ENCODE measurements at places on chromosomes 6 and 20.

DNA sequence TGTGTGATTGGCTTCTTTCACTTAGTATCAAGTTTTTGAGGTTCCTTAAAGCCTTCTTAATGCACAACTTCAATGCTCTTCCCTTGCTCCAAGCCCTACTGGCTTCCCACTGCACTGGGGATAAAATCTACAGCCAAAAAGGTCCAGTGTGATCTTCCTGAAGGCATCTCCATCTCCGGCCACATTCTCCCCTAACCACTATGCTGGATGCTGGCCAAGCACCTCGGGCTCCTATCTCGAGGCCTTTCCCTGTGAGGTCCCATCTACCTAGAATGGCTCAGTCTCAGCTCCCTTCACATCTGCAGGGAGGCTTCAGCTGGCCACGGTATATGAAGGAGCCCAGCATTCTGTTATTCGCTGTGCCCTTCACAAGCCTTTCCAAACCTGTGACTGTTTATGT is 48.1 kb downstream of the CNKSR3 start:
- no peak for ATAC-seq

GRCh38 chr6:157393669-157394327 is 12.8 kb downstream of the ZDHHC14 start:
- no peak for ATAC-seq

DNA sequence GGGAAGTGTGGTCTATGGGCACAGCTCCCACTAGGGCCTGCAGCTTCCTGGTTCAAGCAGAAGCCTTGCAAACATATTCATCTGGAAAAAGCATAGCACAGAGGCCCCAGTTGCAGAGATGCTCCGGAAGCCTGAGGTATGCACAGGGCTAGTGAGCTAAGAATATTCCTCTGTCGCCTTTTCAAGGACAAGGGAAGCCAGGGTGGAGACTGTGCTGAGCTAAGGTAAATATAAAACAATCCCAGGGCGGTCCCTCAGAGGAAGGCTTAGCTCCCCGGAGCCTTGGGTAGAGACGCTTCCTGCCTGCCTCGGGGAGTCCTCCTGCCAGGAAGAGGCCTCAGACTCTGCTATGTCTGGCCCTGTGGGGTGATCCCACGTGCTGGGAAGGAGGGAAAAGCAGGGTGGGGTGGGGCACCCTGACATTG is 134.8 kb upstream of the FOXA2 start:
- ATAC-seq, result no peak

DNA sequence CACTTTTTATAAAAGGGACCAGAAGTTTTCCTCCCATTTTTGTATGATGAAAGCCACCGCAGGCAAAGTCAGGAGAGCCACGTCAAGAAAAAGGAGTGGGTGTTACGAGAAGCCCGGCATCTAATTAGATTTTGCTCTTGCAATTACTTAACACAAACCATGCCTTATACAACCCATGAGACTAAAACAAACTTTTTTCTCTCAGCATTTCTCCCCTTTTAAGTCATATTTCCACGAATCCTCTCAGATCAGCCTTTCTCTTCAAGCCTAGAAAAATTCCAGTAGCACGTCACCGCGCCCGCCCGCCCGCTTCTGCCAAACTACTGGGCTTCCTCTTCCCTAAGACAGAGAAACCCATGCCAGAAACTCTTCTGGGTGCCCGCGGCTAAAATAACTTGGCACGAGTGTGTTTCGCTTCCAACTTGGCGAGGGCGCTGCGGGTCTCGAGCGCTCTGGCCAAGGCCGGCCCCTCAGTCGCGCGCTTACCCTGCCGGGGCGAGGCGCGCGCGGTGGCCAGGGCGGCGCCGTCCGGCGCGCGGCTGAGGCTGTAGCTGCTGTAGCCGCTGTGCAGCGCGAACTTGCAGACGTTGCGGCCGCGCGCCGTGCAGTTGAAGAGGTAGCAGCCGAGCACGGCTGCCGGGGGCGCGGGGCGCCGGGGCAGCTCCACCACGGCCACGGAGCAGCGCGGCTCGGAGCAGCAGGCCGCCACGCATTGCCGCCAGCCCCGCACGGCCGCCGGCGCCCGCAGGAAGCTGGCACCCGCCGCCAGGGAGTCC is 1.0 kb downstream of the LRP11 start:
- ATAC-seq, result peak; percentile 39

GRCh38 chr6:84282550-84282949 is 55.1 kb upstream of the CEP162 start:
- ATAC-seq, result no peak

- peak; percentile 61 for ATAC-seq
Observed at GRCh38 chr20:12970372-12970821, 38.4 kb upstream of the SPTLC3 start.

- ATAC-seq, result no peak
Observed at GRCh38 chr20:16917636-16918035, 169.5 kb downstream of the OTOR start.

DNA sequence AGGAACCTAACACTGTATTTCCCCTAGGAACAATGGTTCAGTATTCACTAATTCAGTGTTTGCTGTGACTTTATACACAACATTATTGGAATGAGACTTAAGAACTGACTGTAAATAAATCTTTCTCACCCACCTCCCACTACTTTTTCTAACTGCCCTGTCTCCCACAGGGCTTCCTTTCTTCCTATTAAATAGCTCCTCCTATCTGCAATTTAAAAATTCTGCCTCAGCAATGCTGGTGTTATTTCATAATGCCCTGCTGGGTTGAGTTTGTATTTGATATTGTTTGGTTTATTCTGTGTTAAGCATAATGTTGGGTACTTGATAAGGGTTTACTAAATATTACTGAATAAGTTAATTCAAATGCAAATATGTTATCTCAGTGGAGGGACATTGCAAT is 573.1 kb upstream of the RNF217 start:
- no peak for ATAC-seq

- no peak for ATAC-seq
Observed at GRCh38 chr20:3784216-3784853, 2.2 kb downstream of the CENPB start.

GRCh38 chr6:33634946-33635345 is 13.8 kb downstream of the ITPR3 start:
- peak; percentile 78 for ATAC-seq

DNA sequence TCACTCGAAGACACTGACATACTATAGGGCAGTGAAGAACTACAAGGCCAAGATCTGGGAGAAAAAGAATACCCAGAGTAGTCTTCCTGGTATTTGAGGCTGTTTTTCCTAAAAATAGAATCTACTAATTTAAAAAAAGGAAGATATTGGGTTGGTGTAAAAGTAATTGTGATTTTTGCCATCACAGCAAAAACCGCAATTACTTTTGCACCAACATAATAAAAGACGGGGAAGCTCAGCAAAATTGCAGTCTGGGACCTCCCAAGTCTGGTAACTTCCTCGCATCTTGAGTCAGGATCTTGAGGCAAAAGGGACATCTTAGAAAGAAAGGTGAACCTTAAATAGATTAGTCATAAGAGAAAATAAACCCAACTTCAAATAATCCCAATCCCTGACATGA is 77.2 kb upstream of the SMIM28 start:
- no peak for ATAC-seq

DNA sequence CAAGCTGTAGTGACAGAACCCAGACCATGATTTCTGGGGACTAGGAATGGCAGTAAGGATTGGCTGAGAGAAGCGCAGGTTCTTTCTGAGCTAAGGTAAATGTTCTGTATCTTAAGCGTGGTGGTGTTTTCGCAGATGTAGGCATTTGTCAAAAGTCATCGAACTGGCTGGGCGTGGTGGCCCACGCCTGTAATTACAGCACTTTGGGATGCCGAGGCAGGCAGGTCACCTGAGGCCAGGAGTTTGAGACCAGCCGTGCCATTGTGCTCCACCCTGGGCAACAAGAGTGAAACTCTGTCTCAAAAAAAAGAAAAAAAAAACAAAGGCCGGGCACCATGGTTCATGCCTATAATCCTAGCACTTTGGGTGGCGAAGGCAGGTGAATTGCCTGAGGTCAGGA is 40.7 kb upstream of the EYA2 start:
- no peak for ATAC-seq

GRCh38 chr6:93219447-93219846 is 199.9 kb downstream of the EPHA7 start:
- ATAC-seq, result no peak

GRCh38 chr6:142846883-142847287 is 98.1 kb downstream of the HIVEP2 start:
- ATAC-seq, result peak; percentile 83

GRCh38 chr6:36590237-36590636 is 3.9 kb upstream of the SRSF3 start:
- no peak for ATAC-seq

GRCh38 chr6:167648501-167649278 is 178.0 kb upstream of the AFDN start:
- ATAC-seq, result no peak

DNA sequence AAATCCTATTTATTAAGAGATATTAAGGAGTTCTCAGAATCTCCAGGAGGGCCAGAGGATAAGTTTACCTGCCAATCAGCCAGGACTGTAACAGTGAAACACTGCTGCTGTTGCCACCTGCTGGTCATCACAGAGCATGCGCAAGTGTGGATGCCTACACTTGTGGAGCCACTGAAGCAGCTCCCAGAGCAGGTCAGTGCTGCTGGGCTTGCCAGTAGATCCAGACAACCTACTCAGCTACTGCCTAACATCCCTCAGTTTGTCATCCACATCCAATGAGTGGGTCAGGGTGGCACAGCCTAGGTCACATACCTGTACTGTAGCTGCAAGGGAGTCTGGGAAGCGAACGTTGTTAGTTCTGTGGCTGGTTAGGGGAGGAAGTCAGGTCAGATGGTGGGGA is 18.3 kb upstream of the NHSL1 start:
- ATAC-seq, result no peak

DNA sequence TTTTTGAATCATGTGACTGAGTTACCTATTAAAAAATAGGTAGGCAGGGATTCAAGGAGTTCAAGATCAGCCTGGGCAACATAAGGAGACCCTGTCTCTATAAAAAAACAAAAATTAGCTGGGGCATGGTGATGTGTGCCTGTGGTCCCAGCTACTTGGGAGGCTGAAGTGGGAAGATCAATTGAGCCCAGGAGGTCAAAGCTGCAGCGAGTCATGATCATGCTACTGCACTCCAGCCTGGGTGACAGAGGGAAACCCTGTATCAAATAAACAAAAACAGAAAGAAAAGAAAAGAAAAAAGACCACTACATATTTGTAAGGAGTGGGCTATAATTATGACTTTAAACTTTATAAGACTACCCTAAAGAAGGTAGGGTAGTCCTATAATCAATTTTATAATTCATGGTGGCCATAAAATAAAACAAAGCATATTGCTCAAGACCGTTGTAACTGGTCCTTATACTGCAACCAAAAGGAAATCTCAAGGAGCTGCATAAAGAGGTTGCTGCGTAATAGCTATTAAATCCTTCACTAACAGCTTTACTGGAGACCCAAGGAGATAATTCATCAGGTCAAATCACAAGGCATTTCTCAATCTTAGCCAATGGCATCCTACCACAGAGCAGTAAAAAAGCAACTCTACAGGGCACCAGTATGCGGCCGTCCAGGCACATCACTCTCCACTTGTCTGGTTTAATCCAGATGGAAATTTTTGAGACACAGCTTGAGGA is 13.5 kb downstream of the PIGU start:
- no peak for ATAC-seq

- ATAC-seq, result no peak
Observed at GRCh38 chr6:155040901-155041650, 46.0 kb downstream of the TIAM2 start.

DNA sequence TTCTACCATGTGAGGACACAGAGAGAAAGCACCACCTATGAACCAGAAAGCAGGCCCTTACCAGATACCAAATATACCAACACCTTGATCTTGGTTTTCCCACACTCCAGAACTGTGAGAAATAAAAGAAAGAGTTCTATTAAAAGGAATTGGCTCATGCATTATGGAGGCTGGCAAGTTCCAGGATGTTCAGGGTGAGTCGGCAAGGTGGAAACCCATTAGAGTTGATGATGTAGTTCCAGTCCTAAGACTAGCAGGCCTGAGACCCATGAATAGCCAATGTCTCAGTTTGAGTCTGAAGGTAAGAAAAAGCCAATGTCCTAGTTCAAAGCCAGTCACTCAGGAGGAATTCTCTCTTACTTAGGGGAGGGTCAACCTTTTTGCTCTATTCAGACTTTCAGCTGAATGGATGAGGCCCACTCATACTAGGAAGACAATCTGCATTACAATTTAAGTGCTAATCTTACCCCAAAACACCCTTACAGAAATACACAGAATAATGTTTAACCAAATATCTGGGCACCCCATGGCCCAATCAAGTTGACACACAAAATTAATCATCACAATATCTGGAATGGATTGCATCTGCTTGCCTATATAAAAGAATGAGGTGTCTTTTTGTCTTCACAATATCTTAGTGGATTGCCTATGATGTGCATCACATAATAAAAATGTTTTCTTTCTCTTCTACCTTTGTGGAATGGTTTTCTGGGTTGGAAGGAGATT is 5.5 kb upstream of the TAAR1 start:
- no peak for ATAC-seq

GRCh38 chr6:115830895-115831294 is 229.8 kb downstream of the FRK start:
- no peak for ATAC-seq

GRCh38 chr20:44015733-44016103 is 101.1 kb downstream of the TOX2 start:
- no peak for ATAC-seq

GRCh38 chr6:29465279-29465678 is 8.3 kb downstream of the OR2H1 start:
- no peak for ATAC-seq

DNA sequence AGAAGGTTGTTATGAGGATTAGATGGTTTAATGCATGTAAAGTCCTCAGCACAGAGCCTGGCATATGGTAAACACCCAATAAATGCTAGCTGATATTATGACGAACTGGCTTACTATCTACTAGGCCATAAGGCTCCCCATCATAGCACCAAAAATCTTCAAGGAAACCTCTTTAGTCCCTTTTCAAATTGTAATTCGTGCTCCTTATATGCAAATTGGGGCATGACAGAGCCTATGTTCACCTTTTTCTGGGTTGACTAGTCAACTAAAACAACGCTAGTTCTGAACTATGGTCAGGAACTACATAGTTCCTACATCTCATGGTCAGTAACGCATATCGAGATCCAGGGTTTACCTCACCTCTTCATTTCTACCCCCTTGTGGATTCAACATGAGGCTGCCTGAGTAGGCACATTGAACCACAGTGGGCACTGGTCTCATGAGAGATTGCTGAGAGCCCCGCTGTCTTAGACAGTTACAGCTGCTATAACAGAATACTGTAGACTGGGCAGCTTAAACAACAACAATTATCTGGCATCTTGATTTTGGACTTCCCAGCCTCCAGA is 97.2 kb upstream of the TNFAIP3 start:
- ATAC-seq, result no peak
